ENCODE measurements at places on chromosomes 5 and 9.

GRCh38 chr9:4131946-4132345 is 167.9 kb downstream of the GLIS3 start:
- DNase-seq = no peak

- no peak for DNase-seq
These were observed 70.3 kb downstream of the SPTLC1 start for GRCh38 chr9:92044936-92045335.

DNA sequence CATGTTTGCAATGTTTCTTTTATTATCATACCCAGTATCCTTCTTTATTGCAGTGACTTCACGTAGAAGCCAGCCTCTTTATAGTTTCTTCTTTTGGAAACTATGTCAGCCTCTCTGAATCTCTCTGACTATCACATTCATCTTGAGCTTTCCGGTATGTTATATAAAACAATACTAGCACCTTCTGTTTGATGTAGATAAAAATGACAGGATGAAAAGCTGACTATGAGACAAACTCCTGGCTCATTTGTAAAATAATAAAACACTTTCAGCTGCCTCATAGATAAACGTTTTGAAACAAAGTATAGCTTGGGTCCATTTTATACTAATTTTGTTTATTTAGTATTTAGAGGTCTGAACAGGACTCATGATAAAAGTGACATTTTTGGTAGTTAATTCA is 1145.4 kb upstream of the NUDT12 start:
- DNase-seq = no peak

DNA sequence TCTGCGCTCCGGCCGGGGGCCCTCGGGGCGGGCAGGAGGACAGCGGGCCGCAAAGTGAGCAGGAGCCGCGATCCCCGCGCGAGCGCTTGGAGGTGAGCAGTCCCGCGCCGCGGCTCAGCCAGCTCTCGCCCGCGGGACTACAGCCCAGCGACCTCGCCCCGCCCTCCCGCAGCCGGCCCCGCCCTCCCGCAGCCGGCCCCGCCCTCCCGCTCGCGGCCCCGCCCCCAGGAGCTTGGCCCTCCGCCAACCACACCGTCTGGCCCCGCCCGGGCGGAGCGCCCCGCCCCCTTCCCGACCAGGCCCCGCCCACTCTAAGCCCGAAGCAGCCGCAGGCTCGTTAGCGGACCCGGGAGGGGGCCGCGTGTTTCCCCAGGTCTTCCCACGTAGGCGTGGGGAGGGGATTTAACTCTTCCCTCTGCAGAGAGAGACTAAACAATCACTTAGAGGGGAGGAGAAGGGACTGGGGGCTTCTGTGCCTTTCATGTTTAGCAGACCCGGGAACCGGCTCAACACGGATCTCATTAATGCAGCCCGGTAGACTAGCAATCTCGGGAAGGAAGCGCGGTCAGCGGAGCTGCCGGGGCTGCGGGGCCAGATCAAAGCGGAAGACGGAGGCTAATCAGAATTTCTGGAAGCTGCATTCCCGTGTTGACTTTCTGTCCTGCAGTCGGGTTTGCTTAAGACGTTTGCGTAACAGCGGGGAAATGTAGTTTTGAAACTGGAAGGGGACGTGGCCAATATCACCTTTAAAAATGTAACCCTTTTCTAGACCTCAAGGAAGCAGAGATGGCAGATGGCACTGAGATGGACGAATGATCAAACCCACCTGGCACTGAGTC is at the start of gene MYO10:
Gene MYO10 (minus strand): TSS at position 139 of the 839 bp plus-strand sequence. CDS start 480 bp downstream, outside the sequence.
- DNase-seq = peak; percentile 91

- DNase-seq = no peak
These were observed 712.3 kb upstream of the WWC1 start for GRCh38 chr5:167578977-167579692.

GRCh38 chr5:138874771-138875551 is at the start of gene LRRTM2:
Gene LRRTM2 (minus strand): TSS chr5:138875335. CDS start chr5:138874911, 424 bp downstream.
- peak; percentile 22 for DNase-seq

DNA sequence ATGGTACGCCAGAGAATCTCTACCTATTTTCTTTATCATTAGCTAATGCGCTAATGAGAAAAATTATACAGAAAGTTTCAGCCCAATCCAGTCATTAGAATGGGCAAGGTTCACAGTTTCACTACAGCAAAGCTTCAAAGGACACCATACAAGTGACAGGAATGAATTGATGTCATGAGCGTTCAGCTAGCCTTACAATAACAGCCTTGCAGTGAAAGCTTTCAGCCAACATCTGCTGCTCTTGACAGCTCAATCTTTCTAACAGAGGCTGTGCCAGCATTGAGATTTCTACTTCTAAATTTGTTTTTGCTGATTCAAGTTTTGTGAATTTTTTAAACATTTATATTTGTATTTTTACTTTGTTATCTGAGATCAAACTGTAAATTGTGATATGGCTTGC is 302.4 kb upstream of the FAM174A start:
- DNase-seq = no peak

DNA sequence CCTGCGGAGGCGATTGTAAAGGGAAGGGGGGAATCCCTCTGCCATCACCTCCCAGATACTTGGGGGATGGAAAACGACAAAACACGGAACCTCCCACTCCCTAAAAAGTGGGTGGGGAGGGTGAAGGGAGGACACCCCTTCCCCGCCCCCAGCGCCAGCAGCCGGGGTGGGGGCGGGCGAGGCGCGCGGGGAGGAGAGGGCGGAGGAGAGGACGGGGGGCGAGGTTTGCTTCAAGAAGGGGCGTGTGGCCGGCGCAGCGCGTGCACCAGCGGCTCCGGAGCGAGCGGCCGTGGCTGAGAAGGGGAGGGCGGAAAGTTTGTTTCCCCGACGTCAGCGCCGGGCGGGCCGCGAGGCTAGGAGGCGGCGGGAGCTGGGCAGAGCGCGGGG is at the start of gene PRRX2:
Gene PRRX2 (plus strand): TSS at position 259 of the 387 bp plus-strand sequence. CDS start 221 bp downstream, outside the sequence.
- peak; percentile 43 for DNase-seq

- DNase-seq = peak; percentile 21
These were observed 41.3 kb downstream of the CAST start for GRCh38 chr5:96703384-96703920.

DNA sequence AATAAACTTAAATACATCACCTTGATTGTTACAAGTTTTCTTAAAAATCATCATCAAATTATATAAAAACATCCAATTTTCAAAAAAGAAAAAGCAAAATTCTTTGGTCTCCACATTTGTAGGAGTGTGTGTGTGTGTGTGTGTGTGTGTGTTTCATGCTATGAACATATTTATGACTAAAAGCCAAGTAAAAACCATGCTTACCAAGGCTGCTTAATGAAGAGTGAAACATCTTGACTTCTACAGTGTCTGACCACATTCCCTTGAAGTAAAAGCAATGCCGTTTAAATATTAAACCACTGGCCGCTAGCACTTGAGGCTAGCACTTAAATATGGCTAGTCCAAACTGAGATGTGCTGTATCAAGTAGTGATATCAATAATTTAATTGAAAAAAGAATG is 549.1 kb upstream of the CCNG1 start:
- no peak for DNase-seq

DNA sequence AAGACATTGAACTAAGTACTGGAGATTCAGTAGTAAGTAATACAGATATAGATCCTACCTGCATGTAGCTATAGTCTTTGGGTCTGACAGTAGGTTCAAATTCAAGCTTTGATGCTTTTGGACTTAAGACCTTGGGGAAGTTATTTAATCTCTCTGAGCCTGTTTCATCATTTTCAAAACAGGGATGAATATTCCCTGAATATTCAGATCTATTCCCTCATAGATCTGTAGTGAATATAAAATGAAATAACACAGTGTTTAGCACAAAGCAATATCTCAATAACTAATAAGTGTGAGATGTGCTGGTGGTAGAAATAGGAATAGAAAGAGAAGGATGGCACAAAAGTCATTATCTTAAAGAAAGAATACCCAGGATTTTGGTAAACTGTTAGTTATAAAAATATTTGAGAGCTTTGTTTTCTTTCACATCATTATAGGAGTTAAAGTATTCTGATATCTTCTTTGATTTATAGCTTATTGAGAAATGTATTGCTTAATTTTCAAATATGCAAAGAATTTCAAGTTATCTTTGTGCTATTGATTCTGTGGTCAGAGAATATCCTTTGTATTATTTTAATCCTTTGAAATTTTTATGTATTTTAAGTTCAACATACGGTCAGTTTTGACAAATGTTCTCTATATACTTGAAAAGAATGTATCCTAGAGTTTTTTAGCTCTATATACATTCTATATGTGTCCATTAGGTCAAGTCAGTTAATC is 11.4 kb upstream of the RANBP3L start:
- no peak for DNase-seq

GRCh38 chr5:141051521-141051866 is 320 bp downstream of the PCDHB1 start:
- DNase-seq = no peak

DNA sequence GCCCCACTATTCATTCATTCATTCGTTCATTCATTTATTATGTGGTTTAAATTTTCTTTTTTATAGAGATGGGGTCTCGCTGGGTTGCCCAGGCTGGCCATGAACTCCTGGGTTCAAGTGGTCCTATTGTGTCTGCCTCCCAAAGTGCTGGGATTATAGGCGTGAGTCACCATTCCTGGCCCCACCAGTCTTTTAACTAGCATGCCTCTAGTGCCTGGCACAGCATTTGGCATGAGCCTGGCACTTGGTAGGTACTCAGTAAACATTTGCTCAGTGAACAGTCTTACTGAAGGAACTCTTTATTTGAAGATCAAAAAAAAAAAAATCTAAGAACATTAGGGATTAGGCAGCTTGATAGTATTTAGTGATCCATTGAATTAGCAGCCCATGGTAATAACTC is 98.1 kb downstream of the KDM4C start:
- DNase-seq = no peak

DNA sequence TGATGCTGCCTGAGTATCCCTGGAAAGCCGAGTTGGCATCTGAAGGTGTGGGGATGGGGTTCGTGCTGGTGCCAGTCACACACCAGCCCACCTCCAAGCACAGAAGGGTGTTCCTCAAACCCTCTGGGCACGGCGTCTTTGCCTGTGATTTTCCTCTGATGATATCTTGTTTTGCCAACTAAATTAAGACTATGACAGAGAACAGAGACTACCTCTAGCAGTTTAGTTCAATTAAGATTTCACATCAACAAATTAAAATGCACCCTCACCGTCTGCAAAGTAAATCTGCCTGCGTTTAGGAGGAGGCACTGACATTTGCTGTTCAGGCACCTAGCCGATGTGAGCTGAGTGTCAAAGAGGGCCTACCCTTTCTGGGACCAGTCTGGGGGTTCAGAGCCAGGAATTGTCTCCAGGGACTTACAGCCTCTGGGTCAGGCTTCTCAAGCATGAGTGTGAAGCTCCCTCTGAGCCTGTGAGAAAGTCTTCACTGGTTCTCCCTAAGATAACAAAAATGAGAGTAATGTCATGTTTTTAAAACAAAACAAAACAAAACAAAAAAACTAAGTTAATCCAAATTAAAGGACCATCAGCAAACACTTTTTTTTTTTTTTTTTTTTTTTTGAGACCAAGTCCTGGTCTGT is 55.4 kb upstream of the CTNNA1 start:
- DNase-seq = no peak

- no peak for DNase-seq
These were observed 315.0 kb downstream of the FER start for GRCh38 chr5:109062664-109063063.

DNA sequence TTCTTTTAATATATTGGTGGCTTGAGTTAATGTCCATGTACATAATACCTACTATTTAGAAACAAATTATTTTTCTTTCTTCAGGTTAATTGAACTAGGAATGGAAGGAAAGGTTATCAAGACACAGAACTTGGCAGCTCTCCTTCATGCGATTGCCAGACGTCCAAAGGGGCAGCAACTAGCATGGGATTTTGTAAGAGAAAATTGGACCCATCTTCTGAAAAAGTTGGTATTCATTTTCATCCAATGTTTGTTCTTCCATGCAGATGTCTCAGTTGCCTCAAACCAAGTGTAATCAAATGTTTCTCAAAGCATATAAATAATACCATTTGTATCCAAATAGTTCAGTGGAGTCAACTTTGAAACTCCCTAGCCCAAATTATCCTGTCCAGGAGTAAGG is 22.6 kb upstream of the LNPEP start:
- no peak for DNase-seq

Data from HTR-8/SVneo (cell line).